ENCODE measurements at places on chromosomes 5 and 9.
A peak's percentile ranks its signal among the peaks of the same experiment; 100 is the strongest.

DNA sequence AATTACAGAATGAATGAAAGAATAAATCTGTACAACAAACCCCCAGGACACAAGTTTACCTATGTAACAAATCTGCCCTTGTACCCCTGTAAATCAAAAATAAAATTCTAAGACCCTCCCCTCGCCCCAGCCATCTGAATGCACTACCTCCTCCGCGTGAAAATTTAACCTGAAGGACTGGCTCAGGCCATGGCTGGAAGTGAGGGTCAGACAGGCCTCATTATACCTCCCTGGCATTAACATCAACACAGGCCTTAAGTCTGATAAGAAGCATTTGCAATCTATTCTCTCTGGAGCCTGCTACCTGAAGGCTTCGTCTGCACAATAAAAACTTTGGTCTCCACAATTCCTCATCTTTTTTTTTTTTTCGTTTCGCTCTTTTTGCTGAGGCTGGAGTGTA is 48.7 kb upstream of the TTC39B start:
- DNase-seq = no peak

- DNase-seq = no peak
These were observed 26.7 kb upstream of the NXNL2 start for GRCh38 chr9:88508326-88508725.

DNA sequence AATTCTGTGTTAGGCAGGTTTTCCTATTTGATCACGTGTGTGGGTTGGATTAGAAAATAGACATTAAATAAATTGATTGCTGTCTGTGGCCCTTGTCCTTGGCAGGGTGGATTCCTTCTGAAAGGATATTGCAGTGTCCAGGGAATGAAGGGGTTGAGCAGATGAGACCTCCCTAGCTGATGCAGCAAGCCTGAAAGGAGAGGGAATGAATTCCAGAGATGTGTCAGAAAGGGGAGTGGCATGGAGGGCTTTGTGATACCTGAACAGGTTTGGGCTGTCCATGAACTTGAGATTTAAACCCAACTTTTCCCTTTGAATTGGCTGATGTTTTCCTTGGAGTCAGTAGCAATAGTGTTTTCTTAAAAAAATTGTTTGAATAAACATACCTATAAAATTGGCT is 66.8 kb downstream of the ADCY2 start:
- DNase-seq = no peak

DNA sequence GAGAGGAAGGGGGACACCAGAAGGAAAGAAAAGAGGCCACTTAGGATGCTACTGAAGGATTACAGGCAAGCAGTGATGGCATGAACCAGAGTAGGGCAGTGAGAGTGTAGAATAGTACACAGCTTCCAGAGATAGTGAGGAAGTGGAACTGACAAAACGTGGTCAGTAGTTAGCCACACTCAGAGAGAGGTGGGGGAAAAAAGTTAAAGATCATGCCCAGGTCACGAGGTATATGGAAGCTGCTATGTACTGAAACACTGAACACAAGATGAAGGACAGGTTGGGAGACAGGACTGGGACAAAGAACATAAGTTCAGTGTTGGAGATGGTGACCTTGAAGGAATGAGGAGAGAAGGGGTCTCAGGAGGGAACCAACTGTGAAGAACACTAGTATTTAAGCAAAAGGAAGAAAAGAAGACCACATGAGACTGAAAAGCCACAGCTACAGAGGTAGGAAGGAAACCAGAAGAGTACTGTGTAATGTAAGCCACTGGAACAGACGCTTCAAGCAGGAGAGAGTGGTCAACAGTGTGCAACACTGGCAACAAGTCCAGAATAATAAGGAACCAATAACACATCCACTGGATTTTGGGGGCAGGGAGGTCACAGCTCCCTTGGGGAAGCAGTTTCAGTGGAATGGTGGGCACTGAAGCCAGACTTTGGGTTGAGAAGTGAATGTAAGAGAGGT is 45.5 kb downstream of the ELL2 start:
- DNase-seq = no peak

- DNase-seq = no peak
These were observed 285.6 kb downstream of the ARHGAP26 start for GRCh38 chr5:143055596-143056338.

GRCh38 chr9:95090871-95091577 is 226.5 kb downstream of the FANCC start:
- no peak for DNase-seq

DNA sequence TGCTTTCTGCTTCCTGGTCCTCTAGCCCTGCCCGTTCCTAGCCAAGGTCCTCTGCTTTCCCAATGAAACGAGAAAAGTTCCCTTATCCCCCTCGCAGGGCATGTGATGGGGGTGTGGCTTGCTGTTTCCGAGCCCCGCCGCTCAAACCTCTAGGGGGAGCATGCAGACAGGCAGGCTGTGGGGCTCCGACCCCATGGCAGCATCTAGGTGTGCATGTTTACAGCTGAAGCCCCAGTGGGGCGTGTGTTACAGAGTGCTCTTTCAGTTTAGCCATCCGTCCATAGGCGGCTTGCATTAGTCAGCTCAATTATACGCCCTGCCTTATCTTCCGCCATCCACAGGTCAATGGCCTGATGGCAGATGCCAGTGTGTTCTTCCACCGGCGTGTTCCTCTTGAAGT is 48.3 kb upstream of the SPATA31E1 start:
- no peak for DNase-seq

DNA sequence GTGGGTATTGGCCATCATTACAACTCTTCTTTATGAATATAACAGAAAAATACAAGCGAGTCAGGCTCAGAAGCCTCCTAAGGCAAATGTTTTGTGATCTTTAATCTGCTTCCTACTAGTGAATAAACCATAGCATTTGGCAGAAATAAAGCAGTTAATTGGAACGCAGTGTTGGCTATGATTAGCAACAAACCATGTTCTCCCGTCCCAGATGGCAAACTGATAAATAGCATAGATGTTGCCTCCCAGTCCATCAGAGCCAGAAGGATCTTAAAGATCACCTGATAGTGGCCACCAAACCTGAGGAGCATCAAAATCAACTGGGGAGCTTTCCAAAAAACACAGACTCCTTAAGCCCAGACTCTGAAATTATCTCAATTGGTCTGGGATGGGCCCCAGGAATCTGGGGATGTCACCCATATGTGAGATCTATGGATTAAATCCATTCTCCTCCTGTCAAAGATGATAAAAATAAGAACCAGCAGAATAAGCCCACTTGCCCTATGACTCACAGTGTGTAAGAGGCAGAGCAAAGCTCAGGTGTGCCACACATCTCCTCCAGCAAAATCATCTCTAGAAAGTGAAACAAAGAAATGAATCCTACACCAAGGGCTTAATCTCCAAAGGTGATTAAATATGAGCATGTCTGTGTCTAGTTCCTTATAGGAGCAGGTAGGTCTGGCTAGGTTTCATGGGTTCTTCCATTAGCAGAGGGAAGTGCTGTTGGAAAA is 50.3 kb downstream of the APBA1 start:
- DNase-seq = no peak

- no peak for DNase-seq
These were observed 39.5 kb downstream of the PRRT1B start for GRCh38 chr9:131584858-131585257.

DNA sequence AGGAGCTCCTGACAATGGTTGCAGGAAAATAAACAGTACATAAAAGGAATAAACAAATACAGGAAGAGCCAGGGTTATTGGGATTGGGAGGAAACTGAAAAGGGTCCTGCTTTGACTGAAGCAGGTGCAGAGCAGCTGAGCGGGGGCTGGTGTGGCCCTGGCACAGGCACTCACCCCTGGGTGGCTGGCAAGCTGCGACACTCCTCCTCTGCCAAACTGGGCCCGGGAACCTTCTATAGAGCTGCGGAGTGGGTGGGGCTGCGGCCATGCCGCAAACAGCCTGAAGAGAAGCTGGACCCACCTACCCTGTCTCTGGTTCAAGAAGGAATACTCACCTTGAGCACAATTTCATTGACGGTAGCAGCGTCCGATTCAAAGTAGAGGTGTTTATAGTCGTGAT is 182.5 kb downstream of the GAPVD1 start:
- DNase-seq = no peak

DNA sequence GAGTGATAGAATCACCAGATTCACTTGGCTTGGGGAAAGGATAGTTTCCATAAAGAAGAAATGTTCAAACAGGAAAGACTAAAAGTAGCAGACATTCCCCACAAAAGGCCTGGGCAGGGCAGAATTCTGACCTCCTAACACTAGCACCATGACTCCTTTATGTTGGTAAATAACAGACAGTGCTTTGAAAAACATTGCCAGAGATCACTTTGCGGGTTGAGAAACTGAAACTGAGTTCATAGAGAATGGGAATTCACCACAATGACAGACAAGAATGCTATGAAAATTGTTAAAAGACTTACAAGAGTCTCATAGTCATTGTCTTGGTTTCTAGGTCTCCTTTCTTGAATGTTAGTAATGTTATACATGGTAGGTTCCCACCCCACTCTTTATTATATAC is 172.5 kb upstream of the GLRA1 start:
- DNase-seq = no peak

DNA sequence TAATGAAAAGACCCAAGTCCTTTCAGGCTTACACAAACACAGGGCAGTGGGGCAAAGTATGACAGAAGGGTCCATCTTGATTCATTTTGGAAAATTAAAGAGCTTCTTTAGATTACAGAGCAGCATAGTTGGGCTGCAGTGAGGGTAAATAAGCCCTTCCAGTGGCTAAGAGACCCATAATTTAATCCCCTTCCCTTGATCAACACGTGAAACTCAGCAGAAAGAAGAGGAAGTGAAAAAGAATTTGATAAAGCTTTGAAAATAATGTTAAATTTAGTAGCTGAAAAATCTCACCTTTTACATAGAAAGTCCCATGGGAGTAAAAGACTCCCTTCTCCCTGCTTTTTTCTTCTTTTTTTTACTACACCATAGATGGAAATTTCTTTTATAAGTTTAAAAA is 87.6 kb downstream of the FREM1 start:
- no peak for DNase-seq

GRCh38 chr5:41683181-41683580 is 172.8 kb upstream of the PLCXD3 start:
- no peak for DNase-seq

GRCh38 chr5:87061046-87061445 is 206.6 kb upstream of the RASA1 start:
- no peak for DNase-seq

DNA sequence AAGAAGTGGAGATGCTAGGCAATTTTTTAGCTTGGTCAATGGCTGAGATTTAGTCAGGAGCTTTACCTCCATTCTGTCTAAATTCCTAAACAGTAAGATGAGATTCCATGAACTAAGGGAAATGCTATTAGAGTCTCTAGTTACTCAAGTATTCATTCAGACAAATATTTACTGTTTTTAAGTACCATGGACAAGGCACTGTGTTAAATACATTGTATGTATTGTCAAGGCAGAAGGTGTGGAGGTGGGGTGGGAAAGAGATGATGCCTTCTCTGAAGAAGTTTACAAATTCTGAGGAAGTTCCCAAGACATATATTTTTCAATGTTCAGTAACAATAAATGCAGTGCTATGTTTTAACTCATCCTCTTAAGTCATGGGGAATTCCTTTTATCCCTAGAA is 459.9 kb upstream of the NMUR2 start:
- no peak for DNase-seq

- no peak for DNase-seq
These were observed 22.1 kb downstream of the P4HA2 start for GRCh38 chr5:132205385-132206125.

DNA sequence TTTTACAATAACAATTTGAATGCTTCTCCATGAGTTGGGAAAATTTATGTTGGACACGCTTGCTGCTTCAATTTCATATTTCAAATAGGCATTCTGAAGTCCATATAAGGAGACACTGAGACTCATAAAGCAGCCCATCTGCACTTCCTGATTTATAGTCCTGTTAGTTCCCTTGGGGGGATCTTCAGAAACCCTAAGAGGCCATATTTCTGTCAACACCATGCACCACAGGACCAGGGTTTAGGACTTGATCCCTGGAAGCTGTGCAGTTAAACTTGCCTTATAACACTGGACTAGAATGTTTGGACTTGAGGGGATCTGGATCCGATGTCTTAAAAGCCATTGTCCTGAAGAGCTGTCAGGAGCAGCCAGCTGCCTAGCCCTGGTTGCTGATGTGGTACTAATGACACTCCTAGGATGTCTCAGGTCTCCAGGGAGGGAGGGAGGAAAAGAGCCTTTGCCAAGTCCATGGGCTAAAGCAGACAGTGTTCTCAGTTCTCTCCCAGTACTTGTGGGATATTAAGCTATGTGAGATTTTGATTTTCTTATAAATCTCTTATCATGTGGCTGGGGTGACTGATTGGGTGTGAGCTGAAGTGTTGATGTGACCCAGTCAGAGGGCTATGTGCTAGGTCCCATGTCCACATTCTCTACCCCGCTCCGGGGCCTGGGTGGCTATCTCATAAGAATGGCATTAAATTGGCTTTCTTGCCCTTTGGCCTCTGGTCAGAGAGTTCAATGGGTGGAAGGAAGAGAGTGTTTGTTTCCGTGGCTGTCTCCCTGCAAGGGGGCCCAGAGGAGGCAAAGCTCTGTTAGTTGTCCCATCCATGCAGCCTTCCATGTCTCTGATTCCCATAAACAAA is 399.8 kb downstream of the OSTF1 start:
- no peak for DNase-seq

- DNase-seq = peak; percentile 1
These were observed 23.8 kb upstream of the ZNF622 start for GRCh38 chr5:16489322-16489791.

DNA sequence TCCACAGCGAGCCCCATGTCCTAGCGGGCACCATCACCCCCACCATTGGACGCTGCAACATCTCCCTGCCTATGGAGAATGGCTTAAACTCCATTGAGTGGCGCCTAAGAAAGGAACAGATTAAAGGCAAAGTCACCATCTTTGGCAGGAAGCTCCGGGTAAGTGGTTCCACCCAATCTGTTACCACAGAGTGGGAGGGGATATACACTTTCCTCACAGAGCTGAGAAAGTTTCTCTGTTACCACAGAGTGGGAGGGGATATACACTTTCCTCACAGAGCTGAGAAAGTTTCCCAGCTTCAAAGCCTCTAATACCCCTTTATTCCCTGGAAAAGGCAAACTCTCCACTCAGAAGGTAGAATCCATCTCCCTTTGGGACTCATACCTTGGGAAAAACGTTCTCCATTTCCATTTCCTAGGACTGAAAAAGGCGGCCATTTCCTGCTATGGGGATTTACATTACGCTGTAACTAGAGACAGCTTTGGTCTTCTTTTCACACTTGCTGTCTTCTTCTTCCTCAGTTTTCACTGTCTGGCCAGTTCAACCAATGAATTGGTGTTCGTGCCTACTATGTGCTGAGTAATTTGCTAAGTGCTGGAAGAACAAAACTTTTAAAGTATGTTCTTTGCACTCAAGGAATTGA is 63.4 kb upstream of the WWC1 start:
- no peak for DNase-seq

- no peak for DNase-seq
These were observed 28.4 kb upstream of the LTC4S start for GRCh38 chr5:179765400-179765799.

DNA sequence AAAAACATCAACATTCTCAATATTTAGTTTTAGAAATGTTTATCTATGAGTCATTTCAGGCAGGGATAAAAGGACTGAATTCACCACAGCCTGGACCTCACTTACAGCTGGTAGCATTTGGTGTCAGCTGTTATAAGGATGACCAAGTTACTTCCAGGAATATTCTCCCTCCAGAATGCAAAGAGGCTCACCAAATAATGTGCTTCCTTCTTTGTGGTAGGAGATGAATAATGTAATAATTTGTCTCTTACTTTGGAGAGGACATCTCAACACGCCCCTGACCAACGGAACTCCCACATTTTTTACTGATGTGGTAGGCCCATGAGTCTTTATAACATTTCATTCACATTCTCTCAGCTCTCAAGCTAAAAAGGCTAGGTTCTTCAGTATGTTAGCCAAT is 825.9 kb upstream of the GRAMD2B start:
- no peak for DNase-seq
